Bronchial epithelial cell (primary cell): ENCODE measurements at places on chromosomes 13 and 19. TPM values are rescaled to one million over a fixed set of nuclear protein-coding genes. Genes with fewer than 3 reads are reported as not detected.

Gene C19orf73
- 0.53 and 1.9 TPM in 2 replicates for total RNA-seq

Gene CALR3
- total RNA-seq: 0.26 and 0.51 TPM in 2 replicates

Gene ZNF433
- 5.5 and 8.8 TPM in 2 replicates for total RNA-seq

Gene IGFL3
- total RNA-seq: not detected in 2 replicates

Gene SIGLECL1
- not detected in 2 replicates for total RNA-seq

Gene IGSF23
- total RNA-seq: not detected in 2 replicates

Gene ZNF506
- total RNA-seq: 9.7 and 12.0 TPM in 2 replicates

Gene FBN3
- not detected in 2 replicates for total RNA-seq

Gene ZNF541
- not detected in 2 replicates for total RNA-seq

Gene VSTM2B
- total RNA-seq: not detected in 2 replicates

Gene KLK10
- 6.6 and 28.0 TPM in 2 replicates for total RNA-seq

Gene KLK2
- 0.53 TPM in 1 of 2 replicates, not detected in the other for total RNA-seq

Gene PSG1
- not detected in 2 replicates for total RNA-seq

Gene LILRB3
- total RNA-seq: not detected in 2 replicates

Gene C19orf81
- total RNA-seq: not detected in 2 replicates

Gene IL11
- 0.64 and 1.3 TPM in 2 replicates for total RNA-seq

Gene SIAH3
- not detected in 2 replicates for total RNA-seq

Gene FFAR1
- total RNA-seq: not detected in 2 replicates

Gene HSPH1
- total RNA-seq: 26.3 and 32.4 TPM in 2 replicates

Gene GIPR
- 0.38 and 0.53 TPM in 2 replicates for total RNA-seq

Gene HAUS8
- 1.3 and 1.7 TPM in 2 replicates for total RNA-seq

Gene PGLYRP2
- not detected in 2 replicates for total RNA-seq

Gene CGB3
- total RNA-seq: not detected in 2 replicates

Gene PDS5B
- total RNA-seq: 8.6 and 8.7 TPM in 2 replicates

Gene B3GNT8
- 3.2 and 14.3 TPM in 2 replicates for total RNA-seq

Gene GPC5
- total RNA-seq: under 0.01 and 1.8 TPM in 2 replicates

Gene TTC9B
- not detected in 2 replicates for total RNA-seq

Gene BRME1
- total RNA-seq: 0.26 and 0.77 TPM in 2 replicates

Gene ZNF100
- 2.6 and 3.7 TPM in 2 replicates for total RNA-seq

Gene AXL
- total RNA-seq: 19.5 and 23.7 TPM in 2 replicates

Gene SIGLEC8
- not detected in 2 replicates for total RNA-seq

Gene PTGER1
- total RNA-seq: 1.5 and 2.6 TPM in 2 replicates

Gene KLK6
- total RNA-seq: 0.26 TPM in 2 replicates

Gene LHB
- total RNA-seq: 0.38 TPM in 1 of 2 replicates, not detected in the other

Gene NMRK2
- not detected in 2 replicates for total RNA-seq

Gene ZNF846
- 3.7 and 12.3 TPM in 2 replicates for total RNA-seq

Gene CYP2F1
- not detected in 2 replicates for total RNA-seq

Gene TPGS1
- 16.8 and 23.2 TPM in 2 replicates for total RNA-seq

Gene SLC46A3
- 0.79 and 1.5 TPM in 2 replicates for total RNA-seq

Gene NLRP13
- not detected in 2 replicates for total RNA-seq

Gene PLPP2
- total RNA-seq: 39.8 and 86.9 TPM in 2 replicates

Gene PRKD2
- 18.8 and 24.5 TPM in 2 replicates for total RNA-seq

Gene BEST2
- total RNA-seq: not detected in 2 replicates
